ENCODE measurements at places on chromosomes 12 and 14.

DNA sequence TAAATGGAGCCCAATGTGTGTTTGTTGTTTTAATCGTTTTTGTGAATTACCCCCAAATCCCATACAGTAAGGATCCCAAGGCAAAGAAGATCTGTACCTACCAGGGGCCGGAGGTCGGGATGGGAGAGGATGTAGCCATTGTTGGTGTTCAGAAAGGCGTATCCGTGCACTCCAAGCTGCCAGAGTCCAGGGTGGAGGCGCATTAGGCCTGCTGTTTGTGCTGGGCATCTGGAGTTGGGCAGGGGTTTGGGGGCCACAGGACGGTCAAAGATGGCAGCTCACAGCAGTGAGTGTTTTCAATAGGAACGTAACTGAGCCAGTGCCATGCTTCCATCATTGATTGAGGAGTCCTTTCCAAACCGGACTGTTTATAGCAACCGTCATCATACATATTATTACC is 40.2 kb downstream of the CACNA2D4 start:
- DNase-seq = no peak

- DNase-seq = no peak
These were observed 5.0 kb upstream of the SRSF9 start for GRCh38 chr12:120474616-120474960.

DNA sequence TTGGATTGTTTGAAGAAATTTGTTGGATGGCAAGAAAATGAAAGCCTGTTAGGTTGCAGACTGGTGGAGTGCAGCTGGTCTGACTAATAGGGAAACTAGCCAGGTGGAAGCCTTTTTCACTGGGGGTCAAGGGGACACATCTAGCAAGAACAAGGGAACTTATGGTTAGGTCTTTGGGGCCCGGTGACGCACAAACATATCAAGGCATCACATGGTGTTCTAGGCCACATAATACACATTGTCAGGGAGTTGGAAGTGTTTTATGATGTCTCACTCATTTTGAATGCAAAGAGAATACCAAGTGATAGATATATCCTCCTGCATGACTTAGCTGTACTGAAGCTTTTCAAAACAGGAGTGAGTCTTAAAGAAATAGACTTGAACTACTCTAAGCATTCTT is 351.2 kb downstream of the KCNH5 start:
- no peak for DNase-seq

GRCh38 chr12:117236456-117237001 is 46.3 kb upstream of the FBXO21 start:
- DNase-seq = no peak

DNA sequence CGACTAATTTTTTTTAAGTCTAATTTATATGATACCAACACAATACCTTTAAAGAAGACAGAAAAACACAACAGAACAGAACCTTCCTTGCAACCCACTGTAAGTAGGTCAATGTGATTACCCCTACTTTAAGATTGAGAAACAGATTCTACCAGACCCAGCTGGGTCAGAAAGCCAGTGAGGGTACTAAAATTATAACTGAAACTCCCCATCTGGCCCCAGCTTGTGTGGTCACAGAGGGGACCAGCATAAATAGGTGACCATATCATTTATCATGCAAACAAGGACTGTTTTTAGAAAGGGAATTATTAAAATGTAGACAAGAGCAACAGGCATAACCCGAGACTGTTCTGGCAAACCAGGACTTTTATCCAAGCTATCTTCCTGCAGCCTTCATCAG is 30.1 kb upstream of the FRMD6 start:
- DNase-seq = no peak

Measured in vagina (tissue), 2 donors.